Stimulated activated naive CD8-positive, alpha-beta T cell treated with anti-CD3 and anti-CD28 coated beads, Interleukin-15, amount 100 ng/mL, for 72 hours (primary cell): ENCODE measurements at places on chromosomes 1 and 21.

- DNase-seq, result no peak
These were observed 14.4 kb downstream of the SLC5A9 start for GRCh38 chr1:48236716-48237470.

DNA sequence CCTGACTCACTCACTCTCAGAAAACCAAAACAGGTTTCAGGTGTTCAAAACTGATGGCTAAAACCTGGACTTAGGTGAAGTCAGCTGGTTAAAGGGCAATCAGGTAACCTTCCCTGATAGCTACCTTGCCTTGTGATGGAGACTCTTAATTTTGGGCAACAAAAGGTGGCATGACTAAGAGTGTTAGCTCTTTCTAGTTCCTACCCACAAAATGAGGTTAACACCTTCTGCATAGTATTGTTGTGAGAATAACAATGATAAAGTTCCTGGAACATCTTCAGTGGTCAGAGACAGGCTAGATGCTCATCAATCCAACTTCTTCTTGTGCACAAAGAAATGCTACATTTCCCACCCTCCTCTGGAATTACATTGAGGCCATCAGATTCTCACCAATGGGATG lies 214.8 kb downstream of the ZNF648 start:
- DNase-seq, result no peak

DNA sequence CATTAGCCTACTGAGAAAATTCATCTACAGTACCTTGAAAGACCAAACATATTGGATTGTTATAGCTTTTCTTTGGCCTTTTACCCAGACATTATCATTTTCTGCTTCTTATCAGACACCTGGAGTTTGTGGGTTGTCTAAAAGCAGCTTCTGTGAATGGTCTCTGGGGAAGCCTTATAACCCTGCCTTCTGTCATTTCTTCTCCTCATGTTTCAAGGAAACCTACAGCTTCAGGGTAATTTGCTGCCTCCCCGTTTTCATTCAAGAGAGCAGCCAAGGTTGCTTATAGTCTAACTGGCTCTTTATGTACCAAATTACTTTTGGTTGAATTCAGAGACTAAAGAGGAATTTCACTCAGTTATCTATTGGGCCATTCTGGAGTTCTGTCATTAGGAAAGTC lies 288.3 kb upstream of the SGIP1 start:
- DNase-seq, result no peak

GRCh38 chr1:61013946-61014667 lies 68.3 kb upstream of the NFIA start:
- no peak for DNase-seq

DNA sequence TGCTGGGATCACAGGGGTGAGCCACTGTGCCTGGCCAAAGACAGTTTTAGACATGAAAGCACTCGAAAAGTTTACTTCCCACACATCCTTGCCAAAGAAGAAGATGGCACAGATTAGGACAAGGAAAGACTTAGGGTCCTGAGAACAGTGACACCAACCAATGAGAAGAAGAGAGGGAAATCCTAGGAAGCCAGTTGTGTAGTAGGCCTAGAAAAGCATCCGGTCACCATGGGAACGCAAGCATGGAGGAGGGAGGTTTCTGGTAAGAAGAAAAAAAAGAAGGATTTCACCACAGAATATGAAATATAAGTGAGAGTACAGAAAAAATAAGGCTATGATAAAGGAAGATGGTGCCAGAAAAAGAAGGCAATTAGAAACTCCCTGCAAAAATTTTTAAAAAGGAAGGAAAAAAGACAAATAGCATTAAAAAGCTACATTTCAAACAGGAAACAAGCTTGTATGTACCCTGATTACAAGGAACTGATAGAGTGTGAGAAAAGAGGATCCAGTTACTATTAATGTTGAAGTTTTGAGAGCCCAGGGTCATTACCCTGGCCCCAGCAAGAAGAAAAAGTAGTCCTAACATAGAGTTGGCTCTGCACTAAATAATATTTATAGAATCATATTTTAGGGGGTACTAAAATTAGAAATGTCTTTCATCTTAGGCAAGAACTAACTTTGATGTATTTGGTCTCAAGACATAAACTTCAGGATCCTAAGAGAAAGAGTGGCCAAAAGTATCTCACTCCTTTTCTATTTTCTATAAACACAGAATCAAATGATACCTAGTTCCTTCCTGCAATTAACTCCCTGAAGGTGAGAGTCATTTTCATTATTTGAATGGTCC lies 16.1 kb downstream of the DIPK1A start:
- no peak for DNase-seq

DNA sequence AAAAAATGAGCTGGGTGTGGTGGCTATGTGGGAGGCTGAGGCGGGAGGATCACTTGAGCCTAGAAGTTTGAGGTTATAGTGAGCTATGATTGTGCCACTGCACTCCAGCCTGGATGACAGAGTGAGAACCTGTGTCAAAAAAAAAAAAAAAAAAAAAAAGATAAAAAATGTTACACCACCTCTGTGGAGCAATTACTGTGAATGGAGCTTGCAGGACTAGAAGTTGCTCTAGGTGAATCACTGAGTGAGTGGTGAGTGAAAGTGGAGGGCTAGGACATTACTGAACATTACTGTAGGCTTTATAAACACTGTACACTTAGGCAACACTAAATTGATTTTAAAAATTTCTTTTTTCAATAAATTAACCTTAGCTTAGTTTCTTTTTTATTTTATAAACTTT lies 21.9 kb downstream of the TLCD4 start:
- DNase-seq, result no peak
